ENCODE measurements at places on chromosomes 7 and 10.

DNA sequence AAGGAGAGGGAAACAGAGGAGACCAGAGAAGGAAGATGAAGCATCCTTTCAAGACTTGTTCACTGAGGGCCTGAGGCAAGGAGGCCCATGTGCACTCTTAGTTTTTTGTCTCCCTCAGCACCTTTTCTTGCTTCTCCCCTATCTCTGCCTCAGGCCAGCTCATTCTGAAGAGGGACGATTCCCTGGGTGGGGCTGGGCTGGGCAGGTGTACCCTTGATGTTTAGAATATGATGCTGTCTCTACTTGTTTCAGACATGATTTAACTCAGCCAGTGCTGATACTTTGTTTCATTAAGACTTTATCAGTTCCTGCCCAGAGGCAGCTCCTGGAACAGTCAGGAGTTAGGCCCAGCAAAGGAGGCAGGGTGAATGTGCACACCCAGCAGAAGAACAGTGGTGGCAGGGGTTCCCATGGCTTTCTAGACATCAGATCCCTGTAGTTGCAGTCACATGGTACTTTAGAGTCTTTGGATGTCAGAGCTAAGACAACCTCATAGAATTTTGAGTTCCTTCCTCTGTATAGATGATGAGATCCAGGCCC lies 3.4 kb downstream of the PRXL2A start:
- no peak for DNase-seq

DNA sequence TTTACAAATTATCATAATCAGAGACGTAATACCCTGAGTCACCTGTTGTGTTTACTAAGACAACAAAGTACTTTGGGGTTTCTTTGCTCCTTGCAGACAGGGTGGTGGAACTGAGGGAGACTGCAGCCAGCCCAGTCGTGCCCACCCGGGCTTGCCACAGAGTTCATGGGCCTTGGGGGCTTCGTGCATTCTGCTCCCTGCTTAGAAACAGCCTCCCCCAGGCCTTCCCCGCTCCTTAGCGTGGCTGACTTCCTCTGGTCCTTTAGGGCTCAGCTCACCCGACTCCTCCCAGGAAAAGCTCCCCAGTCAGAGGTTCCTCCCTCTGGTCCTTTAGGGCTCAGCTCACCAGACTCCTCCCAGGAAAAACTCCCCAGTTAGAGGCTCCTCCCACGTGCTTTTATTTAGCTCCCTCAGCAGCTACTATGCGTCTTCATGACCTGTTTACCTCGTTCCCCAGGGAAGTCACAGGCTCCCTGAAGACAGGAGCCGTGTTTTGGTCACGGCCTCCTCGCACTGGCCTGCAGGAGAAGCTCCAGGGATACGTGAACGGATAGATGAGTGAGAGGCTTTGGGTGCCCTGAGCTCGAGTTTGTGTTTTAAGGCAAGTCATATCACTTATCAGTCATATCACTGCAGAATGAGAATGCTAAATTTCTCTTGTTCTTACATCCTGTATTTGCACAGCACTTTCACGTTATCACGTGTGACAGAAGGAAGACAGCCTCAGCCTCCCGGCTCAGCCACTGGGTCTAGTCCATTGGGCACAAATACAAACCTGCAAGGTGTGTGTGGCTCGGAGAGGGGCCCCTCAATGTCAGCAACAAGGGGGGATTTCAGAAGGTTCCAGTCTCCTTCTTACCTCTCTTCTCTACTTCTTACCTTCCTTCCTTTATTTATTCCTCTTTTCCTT lies 52.7 kb upstream of the VIPR2 start:
- no peak for DNase-seq

- no peak for DNase-seq
These were observed 253.4 kb downstream of the USP6NL start for GRCh38 chr10:11358011-11358410.

DNA sequence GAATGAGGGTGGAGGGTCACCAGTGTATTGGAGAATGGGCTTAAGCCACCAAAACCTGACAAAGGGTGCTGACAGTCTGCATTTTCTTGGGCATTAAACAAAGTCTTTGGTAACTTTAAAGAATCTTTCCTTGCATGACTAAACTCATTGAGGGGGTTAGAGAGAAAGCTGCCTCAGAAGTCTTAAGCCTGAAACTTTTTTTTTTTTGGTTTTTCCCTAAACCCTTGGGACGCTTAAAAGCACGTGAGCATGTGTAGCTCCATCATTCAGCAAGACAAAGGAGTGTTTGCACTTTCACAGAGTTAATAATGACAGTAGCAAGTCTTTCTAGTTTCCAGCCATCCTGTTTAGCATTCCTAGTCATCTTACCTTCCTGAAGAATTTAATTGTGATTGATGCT lies 110.7 kb downstream of the LRMDA start:
- DNase-seq: no peak

- DNase-seq: no peak
These were observed 12.3 kb downstream of the DDIT4 start for GRCh38 chr10:72285972-72286521.

GRCh38 chr10:123582084-123582989 lies 83.8 kb upstream of the GPR26 start:
- peak; percentile 87 for DNase-seq

- DNase-seq: no peak
These were observed 944 bp downstream of the AVL9 start for GRCh38 chr7:32496052-32496813.

DNA sequence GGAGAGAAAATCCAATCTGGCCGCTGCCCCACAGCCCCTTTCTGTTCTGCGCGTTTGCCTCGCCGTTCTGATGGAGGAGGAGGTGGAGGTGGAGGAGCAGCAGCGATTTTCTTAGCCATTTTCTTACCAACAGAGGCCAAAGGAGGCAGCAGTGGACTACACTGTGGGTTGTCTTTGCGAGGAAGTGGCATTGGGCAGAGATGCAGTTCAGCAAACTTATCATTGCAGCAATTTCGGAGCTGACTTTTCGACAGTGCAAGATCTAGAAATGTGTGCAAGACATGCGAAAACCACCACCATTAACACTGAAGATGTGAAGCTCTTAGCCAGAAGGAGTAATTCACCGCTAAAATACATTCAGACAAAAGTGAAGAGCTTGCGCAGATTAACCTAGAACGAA lies 1.9 kb upstream of the ARL4A start:
- no peak for DNase-seq

DNA sequence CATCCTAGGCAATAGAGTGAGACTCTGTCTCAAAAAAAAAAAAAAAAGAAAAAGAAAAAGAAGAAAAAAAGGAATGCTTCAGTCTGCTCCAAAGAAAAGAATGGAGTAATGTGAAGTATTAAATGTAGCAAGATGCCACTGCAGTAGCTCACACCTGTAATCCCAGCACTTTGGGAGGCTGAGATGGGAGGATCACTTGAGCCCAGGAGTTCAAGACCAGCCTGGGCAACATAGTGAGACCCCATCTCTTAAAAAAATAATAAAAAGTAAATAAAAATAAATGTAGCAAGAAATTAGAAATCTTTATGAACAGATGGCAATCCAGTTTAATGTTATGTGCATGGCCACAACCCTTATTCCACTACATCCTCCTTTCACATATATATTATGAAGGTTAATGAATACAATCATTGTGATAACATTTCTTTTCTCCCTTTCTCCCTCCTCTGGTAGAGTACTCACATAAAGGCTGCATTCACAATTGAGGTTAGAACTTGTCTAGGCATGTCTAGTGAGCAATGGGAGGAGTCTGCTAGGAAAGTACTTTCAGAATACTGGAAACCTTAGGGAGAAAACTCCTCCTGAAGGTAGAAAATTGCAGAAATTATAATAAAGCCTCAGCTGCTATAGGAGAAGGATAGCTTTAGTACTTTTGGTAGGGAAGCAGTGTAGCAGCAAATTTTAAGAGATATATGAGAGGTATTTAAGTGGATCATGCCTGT lies 20.4 kb downstream of the KLLN start:
- no peak for DNase-seq

- DNase-seq: no peak
These were observed 78.4 kb downstream of the CUL2 start for GRCh38 chr10:35011771-35012191.

- DNase-seq: no peak
These were observed 66.0 kb downstream of the SUGCT start for GRCh38 chr7:40200791-40201190.

GRCh38 chr10:133336577-133337369 lies at the start of gene CALY:
Gene CALY, minus strand, starts transcription at chr10:133336896. Its CDS starts 7,907 bp downstream, at chr10:133328989.
- DNase-seq: no peak

GRCh38 chr7:262251-262572 lies 27.8 kb upstream of the FOXL3 start:
- no peak for DNase-seq

DNA sequence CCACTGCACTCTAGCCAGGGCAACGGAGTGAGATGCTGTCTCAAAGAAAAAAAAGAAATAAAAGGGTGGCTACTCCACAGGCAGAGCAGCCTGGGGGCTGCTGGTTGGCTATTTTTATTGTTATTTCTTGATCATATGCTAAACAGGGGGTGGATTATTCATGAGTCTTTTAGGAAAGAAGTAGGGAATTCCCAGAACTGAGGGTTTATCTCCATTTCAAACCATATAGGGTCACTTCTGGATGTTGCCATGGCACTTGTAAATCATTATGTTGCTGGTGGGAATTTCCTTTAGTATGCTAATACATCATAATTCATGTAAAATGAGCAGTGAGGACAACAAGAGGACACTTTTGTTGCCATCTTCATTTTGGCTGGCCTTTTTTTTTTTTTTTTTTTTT lies 52.1 kb upstream of the GHITM start:
- no peak for DNase-seq

- no peak for DNase-seq
These were observed 2.7 kb upstream of the HERPUD2 start for GRCh38 chr7:35697414-35698175.

GRCh38 chr7:28381466-28381865 lies 30.9 kb upstream of the CREB5 start:
- no peak for DNase-seq

- no peak for DNase-seq
These were observed 16.3 kb downstream of the ARHGAP12 start for GRCh38 chr10:31912289-31912688.

- DNase-seq: no peak
These were observed 142.4 kb downstream of the EPC1 start for GRCh38 chr10:32204606-32205005.

- no peak for DNase-seq
These were observed 12.0 kb upstream of the NRCAM start for GRCh38 chr7:108468246-108468645.

DNA sequence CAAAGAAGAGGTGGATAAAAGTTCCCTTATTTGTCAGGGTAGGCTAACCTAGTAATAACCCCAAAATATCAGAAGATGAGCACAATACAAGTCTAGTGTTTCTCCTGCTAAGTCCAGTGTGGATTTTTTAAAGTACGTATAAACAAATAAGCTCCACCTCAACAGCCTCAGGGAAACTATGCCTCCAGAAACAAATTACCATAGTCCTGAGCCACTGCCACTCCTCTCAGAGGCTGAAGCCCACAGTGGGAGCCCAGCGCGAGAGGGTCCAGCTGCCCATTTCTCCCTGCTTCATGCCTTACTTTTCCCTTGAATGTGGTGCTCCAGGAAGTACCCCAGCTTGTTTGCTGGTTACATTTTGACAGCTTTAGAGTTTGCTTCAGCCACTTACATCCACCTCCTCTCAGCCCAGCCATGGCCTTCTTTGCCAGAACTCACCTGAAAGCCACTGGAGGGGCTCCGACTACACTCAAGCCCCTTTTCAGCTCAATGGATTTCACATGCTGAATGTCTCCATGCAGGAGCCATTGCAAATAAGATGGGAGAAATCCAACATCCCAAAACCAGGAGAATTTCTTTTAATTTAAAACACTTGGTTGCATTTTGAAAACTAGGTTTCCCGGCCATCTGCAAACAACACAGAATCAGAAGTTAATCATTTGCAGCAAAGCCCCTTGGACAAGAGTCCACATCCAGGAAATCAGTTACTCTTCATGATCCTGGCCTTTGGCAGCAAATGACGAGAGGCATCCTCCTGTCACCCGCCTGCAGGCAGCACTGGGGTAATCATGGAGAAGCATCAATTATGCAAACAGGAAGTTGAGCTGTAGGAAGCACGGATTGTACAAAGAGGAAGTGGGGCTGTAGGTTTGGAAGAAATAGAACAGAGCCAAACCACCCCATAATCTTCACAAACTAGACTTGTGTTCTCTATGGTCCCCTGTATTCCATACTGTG lies 138.1 kb downstream of the HERPUD2 start:
- DNase-seq: no peak

DNA sequence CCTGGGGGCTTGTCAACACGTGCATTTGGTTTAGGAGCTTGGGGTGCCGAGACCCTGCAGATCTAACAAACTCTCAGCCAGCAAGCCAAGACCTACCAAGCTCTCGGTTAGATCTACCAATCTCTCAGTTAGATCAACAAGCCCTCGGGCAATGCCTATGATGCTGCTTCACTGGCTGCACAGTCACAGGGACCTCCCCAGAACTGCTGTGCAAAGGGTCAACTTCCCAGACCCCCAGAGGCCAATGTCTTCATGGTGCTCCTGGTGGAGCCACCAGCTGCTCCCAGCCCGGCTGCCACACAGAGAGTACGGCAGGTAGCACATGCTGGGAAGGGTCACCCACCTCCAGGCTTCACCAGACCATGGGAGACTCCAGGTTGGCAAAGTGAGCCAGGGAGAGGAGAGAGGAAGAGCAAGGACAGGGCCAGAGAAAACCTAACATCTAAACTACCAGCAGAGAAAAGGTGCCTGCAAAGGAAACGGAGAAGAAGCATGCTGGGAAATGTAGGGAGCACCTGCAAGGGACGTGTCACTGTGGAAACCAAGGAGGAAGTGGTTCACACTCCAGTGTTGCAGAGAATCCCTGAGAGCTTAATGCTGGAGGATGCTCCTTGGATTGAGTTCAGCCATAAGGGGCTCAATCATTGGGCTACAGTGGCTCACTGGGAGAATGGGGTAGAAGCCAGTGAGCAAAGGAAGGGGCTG lies 51.5 kb upstream of the GDF10 start:
- no peak for DNase-seq

DNA sequence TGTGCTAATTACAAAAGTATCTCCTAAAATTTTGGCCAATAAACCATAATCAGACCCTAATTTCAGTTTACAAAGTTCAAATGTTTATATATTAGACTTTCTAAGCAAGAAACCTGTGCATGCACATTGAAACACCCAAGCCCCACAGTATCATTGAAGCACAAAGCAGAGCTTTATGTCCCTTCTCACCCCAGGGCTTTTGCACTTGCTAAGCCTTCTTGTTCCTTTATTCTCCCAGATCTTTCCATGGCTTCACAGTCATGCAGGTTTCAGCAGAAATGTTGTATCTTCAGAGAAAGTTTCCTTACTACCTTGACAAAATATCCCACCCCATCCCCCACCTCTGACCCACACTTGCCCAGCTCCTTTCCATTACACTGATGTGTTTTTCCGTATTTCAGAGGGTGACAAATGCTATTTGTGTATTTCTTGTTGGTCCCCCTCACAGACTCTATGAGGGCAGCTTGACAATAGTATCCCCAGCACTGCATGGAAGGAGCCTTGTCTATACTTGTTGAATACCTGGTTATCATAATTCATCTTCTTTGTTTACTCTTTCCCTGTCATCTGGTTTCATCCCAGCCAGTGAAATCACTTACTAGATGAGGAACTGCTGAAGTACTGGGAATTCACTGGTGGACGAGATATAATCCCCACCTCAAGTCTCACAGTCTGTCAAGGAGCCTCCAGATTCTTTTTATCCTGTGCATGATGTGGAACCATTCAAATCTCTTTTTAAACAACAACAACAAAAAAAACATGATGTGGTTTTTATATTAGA lies 24.0 kb upstream of the PCGF5 start:
- DNase-seq: no peak

- no peak for DNase-seq
These were observed 22.8 kb upstream of the PHYH start for GRCh38 chr10:13322615-13323148.

Measured in pancreas (tissue), 10 donors.